ENCODE measurements at places on chromosomes 4 and X.

- peak; percentile 13 for DNase-seq
Measured at GRCh38 chr4:54658252-54659093, 716 bp downstream of the KIT start.

- DNase-seq: no peak
Measured at GRCh38 chrX:125436855-125437254, 117.2 kb downstream of the TEX13C start.

DNA sequence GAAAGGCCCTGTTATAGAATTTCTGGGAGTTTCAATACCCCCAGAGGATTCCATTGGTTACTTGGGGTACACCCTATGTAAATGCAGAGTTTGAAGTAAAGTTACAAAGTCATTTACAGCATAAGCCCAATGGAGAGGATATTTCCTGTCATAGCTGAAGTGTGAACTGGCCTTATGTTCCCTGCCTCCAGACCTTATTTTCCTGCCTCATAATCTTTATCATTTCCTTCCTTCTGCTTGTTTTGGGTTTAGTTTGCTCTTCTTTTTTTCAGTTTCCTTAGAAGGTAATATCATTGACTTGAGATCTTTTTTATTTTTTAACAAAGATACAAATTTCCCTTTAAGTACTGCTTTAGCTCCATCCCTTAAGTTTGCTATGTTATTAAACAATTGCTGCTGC is 85.4 kb downstream of the PPEF1 start:
- DNase-seq: no peak

DNA sequence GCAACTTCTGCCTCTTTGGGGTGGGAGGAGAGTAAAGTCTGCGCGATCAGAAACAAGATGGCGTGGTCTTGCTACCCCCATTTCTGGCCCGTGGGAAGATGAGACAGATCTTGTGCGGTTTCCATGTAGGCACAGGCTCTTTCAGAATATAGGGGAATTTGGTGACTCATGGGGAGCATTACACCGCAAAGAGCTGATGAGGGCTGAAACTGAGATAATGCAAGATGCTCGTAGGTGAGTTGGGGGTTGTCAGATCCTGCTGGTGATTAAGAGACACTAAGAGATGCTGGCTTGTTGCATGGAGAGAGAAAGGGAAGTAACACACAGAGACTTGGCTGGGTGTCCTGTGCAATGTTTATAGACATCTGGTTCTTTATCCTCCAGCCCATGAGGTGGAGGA is 1.5 kb downstream of the EVC start:
- no peak for DNase-seq

GRCh38 chr4:184012937-184013336 is 107.8 kb downstream of the STOX2 start:
- no peak for DNase-seq

GRCh38 chrX:36583674-36584073 is 424.5 kb upstream of the FAM47C start:
- no peak for DNase-seq

DNA sequence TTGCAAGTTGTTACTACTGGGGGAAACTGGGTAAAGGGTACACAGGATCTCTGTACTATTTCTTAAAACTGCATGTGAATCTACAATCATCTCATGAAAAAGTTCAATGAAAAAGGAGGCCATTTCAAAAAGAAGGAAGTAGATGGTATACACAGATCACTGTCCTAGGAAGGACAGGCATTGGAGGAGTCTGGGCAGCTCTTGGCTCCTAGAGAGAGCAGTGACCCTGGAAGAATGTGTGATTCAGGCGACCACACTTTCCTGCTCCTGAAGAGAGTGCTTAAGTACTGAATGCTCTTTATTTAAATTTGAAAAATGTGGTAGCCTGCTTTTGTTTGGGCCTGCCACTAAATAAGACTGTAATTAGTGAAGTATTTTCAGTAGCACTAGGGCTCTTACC is 318.1 kb upstream of the CASK start:
- no peak for DNase-seq

DNA sequence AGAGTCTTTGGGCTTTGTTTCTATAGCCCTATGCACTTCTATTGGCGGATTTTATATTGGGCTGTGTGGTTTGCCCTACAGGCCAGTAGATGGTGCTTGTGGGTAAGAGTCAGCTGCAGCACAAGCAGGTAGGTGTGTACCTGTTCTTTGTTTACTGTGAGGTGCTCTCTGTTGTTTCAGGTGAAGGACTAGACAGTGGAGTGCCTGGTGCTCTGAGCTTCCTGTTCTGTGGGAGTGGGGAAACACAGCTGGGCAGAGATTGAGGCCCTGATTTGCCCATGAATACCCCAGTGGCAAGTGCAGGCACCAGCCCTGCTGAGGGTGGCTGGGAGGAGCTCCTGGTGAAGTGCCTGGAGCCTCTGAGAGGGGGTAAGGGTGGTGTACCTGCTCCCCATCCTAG is 26.3 kb upstream of the UCP1 start:
- no peak for DNase-seq

GRCh38 chr4:120839974-120840751 is 82.4 kb downstream of the PRDM5 start:
- DNase-seq: no peak

DNA sequence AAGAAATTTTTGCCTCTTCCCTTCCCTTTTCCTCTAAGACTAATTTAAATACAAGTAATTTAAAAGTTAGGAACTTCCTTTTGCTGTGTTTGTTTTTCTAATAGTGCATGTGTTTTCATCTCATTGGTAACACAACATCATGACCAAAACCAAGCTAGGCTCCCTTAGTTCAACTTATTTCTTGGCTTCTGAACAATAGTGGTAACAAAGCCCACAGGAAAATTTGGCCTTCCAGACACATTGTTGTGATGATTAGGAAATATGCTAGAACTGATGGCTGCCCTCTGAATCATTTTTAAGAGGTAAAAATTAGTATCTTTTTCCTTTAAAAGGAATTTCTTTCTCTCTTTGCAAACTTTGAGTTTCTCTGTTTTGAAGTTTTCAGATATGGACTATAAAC is 25.5 kb upstream of the TEC start:
- DNase-seq: no peak

DNA sequence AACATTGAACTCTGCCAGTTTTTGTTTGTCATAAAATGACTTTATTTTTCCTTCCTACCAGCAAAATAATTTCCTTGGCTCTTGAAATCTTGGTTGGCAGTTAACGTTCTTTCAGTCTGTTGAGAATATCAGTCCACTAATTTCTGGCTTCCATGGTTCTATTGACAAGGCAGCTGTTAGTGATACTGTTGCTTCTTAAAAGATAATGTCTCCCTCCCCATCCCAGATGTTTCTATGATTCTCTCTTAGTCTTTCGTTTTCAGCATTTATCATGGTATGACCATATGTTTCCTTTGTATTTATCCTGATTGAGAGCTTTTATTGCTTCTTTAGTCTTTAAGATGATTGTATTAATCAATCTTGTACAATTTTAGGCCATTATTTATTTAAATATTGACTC is 81.1 kb upstream of the STK26 start:
- no peak for DNase-seq

DNA sequence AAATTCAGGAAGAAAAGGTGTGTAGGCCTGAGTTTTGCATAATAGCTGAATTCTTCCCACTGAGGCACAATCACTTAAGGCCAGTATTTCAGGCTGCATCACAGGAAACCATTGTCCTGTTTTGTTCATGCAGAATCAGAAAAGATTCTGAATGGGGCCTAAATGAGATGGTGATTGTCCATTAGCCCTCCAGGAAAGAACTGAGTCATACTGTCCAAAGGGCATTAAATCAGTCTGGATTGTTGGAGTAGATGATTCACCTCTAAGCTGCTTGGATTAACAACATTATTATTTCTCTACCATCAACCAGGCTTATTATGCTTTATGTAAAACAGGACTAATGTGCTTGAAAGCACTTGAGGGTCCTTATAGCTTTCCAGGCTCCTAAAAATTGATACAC is 36.2 kb downstream of the CT47B1 start:
- no peak for DNase-seq

GRCh38 chr4:102036016-102036415 is 245.5 kb downstream of the BANK1 start:
- no peak for DNase-seq

GRCh38 chr4:91846233-91846632 is 457.5 kb upstream of the GRID2 start:
- DNase-seq: no peak
